ENCODE measurements at places on chromosomes 3 and 15. TPM values are rescaled to one million over a fixed set of nuclear protein-coding genes. Genes with fewer than 3 reads are reported as not detected.

Gene ACKR2
- total RNA-seq = 6.2 TPM

Gene ARHGAP31
- 17.6 TPM for total RNA-seq

Gene CISH
- 2.1 TPM for total RNA-seq

Gene ASB14
- not detected for total RNA-seq

All from uterus (tissue), 4 donors.